ENCODE measurements at places on chromosomes 1 and 21.
A peak's percentile ranks its signal among the peaks of the same experiment; 100 is the strongest.

- no peak for DNase-seq
These were observed 5.3 kb downstream of the STUM start for GRCh38 chr1:226553924-226554282.

GRCh38 chr1:234662148-234662547 lies 52.2 kb upstream of the IRF2BP2 start:
- DNase-seq, result no peak

DNA sequence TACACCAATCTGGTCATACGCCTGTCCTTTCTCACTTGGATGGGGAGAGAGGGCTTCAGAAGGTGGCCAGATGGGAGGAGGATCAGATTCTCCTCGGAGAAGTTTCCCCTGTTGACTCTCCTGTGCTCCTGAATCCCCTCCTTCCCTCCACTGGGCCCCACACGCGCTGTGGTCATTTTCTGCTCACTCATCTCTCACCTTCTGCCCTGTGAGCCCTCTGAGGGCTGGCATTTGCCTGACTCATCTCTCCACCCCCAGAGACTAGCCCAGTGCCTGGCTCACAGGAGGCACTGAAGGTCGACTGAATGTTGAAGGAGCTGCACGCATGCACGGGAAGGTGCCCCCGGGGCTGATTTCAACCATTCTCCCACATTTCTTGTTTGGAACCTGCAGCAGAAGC lies 14.2 kb downstream of the ABCA4 start:
- DNase-seq, result no peak

- no peak for DNase-seq
These were observed 145.4 kb downstream of the SLC45A1 start for GRCh38 chr1:8463144-8463927.

- no peak for DNase-seq
These were observed 85.7 kb downstream of the SPATA46 start for GRCh38 chr1:162291000-162291399.

DNA sequence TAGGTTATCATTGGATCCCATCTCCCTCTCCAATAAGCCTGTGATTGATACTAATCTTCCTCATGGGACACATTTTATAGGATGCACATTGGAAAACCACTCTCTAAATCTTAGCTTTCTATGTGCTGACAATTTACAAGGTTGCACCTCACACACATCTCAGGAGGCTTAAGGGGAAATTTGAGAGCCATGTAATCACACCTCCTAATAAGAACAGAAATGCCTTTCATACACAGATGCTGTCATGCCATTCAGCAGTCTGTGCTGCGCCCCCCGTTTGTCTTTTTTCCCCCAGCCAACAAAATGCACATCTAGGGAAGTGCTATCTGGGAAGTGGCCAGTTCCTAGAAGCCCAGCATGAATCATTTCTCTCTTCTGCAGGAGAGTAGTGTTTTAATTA lies 154.5 kb downstream of the ST6GALNAC5 start:
- no peak for DNase-seq

DNA sequence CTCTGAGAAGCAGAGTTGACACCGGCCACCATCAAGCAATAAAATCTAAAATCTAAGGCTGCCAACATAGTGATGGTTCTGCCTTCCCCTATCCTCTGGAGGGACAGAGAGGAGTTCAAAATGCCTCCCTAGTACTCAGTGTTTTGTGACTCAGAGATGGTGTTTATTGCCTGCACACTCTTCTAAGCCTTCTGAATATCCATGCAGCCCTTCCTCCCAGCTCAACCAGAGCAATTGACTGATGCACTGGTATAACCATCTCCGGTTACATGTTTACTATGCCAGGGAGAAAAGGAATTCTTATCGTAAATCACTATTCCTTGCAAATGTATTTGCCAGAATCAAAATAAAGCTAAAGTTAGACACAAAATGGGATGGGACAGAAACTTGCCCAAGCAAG lies 132.9 kb upstream of the RAB4A start:
- DNase-seq, result no peak

- no peak for DNase-seq
These were observed 55.7 kb downstream of the PLEKHA6 start for GRCh38 chr1:204304067-204304466.

DNA sequence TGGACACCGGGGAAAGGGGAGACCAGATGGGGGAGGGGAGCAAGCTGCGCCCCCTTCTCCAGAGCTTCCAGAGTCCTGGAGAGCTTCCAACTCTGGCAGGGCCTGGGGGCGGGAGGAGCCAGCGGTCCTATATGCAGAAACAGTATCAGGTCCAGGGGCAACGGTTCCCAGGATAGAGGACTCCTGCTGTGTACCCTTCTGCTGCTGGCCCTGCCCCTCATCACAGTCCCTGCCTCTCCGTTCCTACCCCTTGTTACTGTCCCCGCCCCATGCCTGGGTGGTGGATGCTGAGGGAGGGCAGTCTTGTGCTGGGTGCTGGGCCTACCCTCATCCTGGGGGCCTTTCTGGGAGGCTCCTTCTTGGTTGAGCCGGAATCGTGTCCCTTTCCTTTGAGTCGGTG lies 19.2 kb upstream of the PEX10 start:
- DNase-seq, result no peak

GRCh38 chr1:193438771-193439170 lies 252.4 kb upstream of the B3GALT2 start:
- no peak for DNase-seq

GRCh38 chr1:153397051-153397923 lies 6.4 kb upstream of the S100A8 start:
- DNase-seq, result no peak

GRCh38 chr1:161198194-161198896 lies 509 bp downstream of the ADAMTS4 start:
- DNase-seq, result peak; percentile 51

- no peak for DNase-seq
These were observed 607.8 kb downstream of the NCAM2 start for GRCh38 chr21:21606041-21606440.

DNA sequence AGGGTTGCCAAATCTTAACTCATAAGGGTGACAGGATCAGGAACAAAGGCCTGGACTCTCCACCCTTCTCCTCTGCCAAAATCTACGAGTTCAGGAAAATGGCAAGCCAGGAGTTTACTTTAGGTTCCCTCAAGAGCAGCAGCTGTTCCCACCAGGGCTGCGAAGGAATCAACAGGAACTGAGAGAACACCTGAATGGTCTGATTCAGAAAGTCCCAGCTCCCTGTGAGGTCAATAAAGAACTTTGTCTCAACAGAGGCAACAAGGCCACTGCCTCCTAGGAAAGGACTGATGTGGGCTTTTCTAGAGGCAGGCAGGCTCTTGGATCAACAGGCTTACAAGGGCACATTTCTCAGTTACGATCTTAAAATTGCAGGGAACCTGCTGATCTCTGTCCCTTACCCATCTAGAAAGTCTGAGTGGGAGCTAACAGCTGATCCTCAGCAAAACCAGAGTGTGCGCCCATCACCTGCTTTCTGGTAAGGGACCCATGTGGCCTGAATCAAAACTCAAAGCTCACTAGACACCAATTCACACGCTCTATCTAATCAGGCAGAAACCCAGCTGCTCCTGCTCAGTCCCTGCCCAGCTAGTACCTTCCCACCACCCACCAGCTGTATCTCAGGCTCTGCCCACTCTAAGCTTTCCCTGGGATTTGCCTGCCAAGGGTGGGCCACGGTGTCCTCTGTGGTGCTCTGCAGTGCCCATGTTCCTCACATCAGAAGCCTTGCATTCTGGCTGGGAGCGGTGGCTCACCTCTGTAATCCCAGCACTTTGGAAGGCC lies 83.1 kb downstream of the CAPZB start:
- peak; percentile 46 for DNase-seq

DNA sequence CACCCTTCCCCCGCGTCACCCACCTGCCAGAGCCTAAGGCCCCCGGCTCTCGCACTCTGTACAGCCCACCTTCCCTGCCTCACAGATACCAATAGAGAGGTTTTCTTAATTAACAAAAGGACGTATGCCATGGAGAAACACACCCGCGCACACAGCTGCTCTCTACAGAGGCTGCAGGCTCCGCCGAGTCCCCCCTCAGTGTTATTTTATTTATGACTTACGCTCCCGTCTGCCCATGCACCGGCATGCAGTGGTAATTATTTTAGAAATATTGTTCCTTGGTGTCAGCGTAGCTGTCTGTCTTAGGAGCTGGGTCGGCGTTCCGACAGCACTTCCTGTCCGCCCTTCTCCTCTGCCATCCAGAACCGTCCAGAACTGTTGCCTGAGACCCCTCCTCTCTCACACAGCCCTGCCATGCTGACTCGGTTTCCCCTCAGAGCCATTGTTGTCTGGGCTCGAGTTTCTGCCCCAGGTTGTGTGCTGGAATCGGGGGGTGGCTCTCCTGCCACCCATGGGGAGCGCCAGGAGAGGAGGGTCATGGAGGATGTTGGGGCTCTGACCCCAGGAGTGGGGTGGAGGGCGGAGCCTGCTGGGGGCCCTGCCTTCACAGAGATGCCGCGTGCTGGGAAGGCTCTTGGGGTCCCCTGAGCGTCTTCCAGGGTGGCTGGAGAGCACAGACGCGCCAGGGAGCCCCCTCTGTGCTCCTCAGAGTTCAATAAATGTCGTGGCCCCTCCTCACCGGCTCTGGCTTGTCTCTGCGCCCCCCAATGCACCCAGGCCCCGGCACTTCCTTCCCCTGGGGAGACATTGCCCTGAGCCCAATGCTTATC lies 39.6 kb upstream of the COL6A1 start:
- no peak for DNase-seq

DNA sequence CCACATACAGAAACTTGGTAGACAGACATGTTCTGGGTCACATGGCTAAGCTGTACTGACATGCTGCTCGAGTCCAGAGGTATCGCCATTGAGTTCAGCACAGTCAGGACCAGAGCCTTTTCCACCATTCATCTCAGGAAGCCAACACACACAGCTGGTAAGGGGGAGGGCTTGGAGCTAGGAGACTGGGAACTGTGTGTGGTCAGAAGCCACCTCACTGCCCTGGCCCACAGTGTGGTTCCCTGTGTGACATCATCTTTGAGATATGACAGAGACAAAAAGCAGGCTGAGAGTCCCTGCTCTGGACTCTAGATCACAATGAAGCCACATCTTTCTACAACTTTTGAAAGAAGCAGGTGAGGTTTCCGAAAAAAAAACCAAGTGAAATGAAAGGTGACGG lies 107.2 kb downstream of the SIM2 start:
- no peak for DNase-seq

GRCh38 chr1:152029144-152029928 lies 7.5 kb downstream of the S100A11 start:
- no peak for DNase-seq

GRCh38 chr1:87230501-87230900 lies 98.2 kb upstream of the LMO4 start:
- DNase-seq, result no peak

GRCh38 chr1:211370669-211371068 lies 44.0 kb downstream of the TRAF5 start:
- DNase-seq, result no peak

DNA sequence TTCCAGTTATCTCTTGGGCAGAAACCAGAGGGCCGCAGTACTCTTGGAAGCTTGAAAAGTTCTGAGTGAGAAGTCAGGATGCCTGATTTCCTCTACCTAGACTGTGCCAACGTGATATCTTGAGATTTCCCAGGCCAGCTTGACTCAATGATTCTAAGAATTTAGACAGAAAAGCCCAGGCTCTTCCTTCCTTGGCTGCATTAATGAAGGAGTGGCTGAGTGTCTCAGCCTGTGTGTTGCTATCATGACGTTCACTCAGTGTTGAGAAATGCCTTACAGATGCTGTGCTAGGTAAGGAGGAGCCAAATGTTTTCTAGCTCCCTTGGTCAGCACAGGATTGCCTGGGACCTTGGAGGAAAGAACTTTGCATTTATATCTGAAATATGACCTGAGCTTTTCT lies 454.1 kb upstream of the USP24 start:
- DNase-seq, result no peak

DNA sequence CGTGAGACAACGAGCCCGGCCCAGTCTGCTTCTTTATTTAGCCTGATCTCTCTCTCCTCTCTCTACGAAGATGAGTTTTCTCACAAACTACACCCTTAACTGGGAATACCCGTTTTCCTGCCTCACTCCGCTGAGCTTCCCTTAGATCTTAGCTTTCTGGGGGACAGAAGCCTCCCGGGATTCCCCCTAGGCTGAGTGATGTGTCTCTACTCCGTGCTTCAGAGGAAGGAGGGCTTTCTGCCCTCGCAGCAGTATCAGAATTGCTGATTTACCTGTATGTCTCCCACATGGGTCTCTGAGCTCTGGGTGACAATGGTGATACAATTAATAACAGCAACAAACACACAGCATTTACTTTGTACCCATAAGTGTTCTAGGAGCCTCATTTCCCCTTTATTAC lies 1.0 kb downstream of the ZBTB17 start:
- no peak for DNase-seq

DNA sequence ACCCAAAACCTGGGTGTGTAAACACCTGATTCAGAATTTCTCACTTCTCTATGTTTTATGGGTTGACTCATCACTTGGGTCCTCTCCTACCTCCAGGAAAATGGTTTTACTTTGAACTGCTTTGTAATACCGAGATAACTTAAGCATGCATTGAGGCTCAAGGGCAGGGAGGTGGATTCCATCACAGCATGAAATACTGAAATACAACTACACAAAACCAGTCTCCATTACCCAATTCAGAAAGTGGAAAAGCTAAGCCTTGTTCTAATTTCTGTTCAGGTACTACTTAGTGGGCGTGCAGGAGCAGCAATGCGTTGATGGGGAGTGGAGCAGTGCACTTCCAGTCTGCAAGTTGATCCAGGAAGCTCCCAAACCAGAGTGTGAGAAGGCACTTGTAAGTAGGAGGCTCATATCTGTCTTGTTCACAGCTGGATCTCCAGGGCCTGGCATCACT lies 6.1 kb upstream of the C4BPA start:
- DNase-seq, result no peak

DNA sequence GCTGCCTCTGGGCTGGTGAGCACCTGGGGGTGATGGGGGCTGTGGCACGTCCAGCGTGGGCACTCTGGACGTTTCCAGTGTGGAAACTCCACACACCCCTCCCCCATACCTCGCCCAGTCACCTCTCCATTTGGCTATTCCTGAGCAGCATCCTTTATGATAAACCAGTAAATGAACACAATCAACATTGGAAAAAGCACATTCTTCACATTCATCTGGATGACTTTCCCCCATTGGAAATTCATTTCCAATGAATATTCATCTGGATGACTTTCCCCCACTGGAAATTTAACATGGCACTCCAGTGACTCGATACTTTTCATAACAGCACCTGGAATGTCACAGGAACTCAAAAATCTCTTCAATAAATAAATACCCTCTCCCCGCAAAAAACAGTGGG lies 104.8 kb upstream of the KRTAP19-8 start:
- no peak for DNase-seq

DNA sequence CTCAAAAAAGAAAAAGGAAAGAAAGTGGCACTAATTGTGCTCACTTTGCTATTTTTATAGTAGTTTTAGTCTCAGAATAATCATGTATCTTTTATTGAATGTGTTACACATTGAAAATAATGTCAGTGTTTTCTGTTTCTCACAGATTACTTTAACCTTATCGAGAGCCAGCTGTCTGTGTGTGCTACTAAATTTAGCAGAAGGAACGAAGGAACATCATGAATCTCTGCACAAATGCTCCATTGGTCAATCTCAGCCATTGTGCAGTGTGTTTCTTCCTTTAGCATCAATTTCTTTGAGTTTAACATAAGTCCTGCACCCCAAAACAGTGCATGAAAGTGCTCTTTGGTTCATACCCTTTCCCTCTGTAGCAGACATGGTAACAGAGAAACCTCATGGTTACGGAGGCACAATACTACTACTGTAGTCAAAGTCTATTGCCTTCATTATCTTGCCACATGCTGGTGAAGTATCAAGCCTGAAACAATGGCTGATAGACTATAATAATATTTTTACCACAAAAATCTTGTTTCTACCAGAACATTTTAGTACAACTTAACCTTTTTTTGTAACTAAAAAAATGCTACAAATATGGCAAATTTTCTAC lies 310.0 kb downstream of the HMCN1 start:
- no peak for DNase-seq

- DNase-seq, result no peak
These were observed 201.6 kb downstream of the PRDM2 start for GRCh38 chr1:13901597-13901996.

Measured in NCI-H446 treated with DMSO at 0.1 percent for 48 hours (cell line).